Esophagus squamous epithelium (tissue), 5 donors: ENCODE measurements at places on chromosomes 6 and 20.

GRCh38 chr6:155406801-155407200, 48.8 kb downstream of the NOX3 start:
- no peaks in the 10 kb centered on the region for H3K27me3 ChIP-seq
- DNase-seq, result no peak
- H3K36me3 ChIP-seq, result no peaks in the 10 kb centered on the region
- H3K27ac ChIP-seq, result no peak overlapping the region

GRCh38 chr20:2403291-2404052, 22.8 kb downstream of the TGM6 start:
- H3K27me3 ChIP-seq, result no peaks in the 10 kb centered on the region
- H3K4me3 ChIP-seq, result no peak overlapping the region
- no peak overlapping the region for H3K27ac ChIP-seq
- no peak for DNase-seq
- H3K4me1 ChIP-seq, result no peaks in the 10 kb centered on the region
- no peaks in the 10 kb centered on the region for H3K36me3 ChIP-seq

- no peak for DNase-seq
- H3K4me1 ChIP-seq, result no peaks in the 10 kb centered on the region
- H3K27me3 ChIP-seq, result no peaks in the 10 kb centered on the region
- H3K4me3 ChIP-seq, result no peak overlapping the region
- H3K27ac ChIP-seq, result no peak overlapping the region
- H3K36me3 ChIP-seq, result no peaks in the 10 kb centered on the region
Measured at GRCh38 chr6:51813904-51814303, 273.5 kb downstream of the PKHD1 start.

DNA sequence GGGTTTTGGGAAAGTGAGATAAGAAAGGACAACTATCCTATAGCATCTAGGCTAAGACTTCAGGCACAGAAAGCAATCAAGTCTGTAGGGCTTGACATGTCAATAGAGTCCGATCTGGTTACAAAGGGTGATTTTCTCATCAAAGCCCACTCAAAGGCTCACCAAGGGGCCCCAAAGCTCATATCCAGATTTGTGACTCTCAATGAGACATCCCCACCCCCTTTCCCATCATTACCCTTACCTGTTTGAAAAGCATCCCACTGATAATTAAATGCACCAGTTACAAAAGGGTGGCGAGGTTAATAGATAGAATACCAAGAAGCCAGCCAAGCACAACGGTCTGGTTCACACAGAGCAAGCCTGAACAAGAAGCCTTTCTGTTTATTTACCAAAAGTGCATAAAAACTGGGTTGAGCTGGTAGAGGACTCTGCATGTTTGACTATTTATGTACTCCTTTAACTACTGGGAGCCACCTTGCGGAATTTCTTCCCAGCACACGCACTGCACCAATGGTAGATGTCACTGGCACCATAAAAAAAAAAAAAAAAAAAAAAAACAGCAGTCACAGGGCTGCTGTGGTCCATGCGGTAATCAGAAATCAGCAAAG, 6.1 kb downstream of the JAG1 start:
- peak overlapping the region; percentile 99 for H3K27ac ChIP-seq
- peak overlapping the region; percentile 3 for H3K4me3 ChIP-seq
- DNase-seq, result no peak
- peaks cover 92% of the 10 kb centered on the region for H3K4me1 ChIP-seq

GRCh38 chr6:15400572-15401004, 154.7 kb downstream of the JARID2 start:
- DNase-seq, result no peak
- no peaks in the 10 kb centered on the region for H3K36me3 ChIP-seq
- H3K4me1 ChIP-seq, result peaks cover 28% of the 10 kb centered on the region
- H3K27me3 ChIP-seq, result no peaks in the 10 kb centered on the region

- peaks cover 18% of the 10 kb centered on the region for H3K4me1 ChIP-seq
- H3K27ac ChIP-seq, result no peak overlapping the region
- no peak overlapping the region for H3K4me3 ChIP-seq
Measured at GRCh38 chr6:1689141-1689540, 79.4 kb downstream of the FOXC1 start.

GRCh38 chr20:48463916-48464315, 363.9 kb downstream of the PREX1 start:
- no peak overlapping the region for H3K27ac ChIP-seq
- H3K27me3 ChIP-seq, result no peaks in the 10 kb centered on the region
- no peaks in the 10 kb centered on the region for H3K4me1 ChIP-seq
- DNase-seq, result no peak
- H3K4me3 ChIP-seq, result no peak overlapping the region

GRCh38 chr6:64054861-64055260, 419.3 kb downstream of the PHF3 start:
- no peak for DNase-seq
- no peaks in the 10 kb centered on the region for H3K36me3 ChIP-seq
- no peak overlapping the region for H3K27ac ChIP-seq
- H3K27me3 ChIP-seq, result no peaks in the 10 kb centered on the region

- no peak for DNase-seq
- no peak overlapping the region for H3K4me3 ChIP-seq
Measured at GRCh38 chr6:137958811-137959565, 91.9 kb downstream of the TNFAIP3 start.

- no peaks in the 10 kb centered on the region for H3K27me3 ChIP-seq
- H3K4me1 ChIP-seq, result no peaks in the 10 kb centered on the region
- no peak for DNase-seq
- H3K36me3 ChIP-seq, result no peaks in the 10 kb centered on the region
- H3K4me3 ChIP-seq, result no peak overlapping the region
- H3K27ac ChIP-seq, result no peak overlapping the region
Measured at GRCh38 chr6:1871724-1872315, 262.1 kb downstream of the FOXC1 start.

DNA sequence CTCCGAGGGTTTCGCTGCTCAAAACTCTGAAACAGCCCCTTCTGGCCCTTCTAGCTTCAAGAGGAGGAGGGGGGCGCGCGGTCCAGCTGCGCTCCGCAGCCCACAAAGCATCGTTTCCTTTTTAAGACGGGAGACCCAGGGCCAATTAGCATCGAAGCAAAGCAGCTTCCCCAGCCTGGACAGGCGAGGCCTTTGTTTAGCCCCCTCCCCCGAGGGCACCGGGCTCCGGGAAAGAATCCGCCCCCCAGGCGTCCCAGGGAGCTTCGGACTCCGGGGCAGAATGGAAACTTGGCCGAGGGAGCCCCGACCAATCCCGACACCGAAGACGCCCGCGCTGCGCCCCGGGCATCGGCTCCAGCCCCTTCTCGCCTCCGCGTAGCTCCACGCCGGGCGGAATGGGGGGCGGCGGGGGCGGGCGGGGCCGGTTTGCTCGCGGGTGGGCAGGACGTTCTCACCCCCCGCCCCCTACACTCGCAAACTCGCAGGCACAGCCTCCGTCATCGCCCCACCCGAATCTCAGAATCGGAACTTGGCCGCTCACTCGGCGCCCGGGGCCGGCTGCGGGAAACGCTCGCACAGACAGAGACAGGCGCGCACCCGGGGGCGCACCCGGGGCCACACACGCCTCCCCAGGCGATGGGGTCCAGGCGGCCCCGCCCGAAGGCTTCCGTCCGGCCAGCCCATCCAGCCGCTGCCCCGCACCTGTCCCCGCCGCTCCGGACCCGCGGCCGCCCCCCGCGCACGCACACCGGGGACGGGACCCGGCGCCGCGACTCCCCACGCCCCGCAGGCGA, 628 bp downstream of the NKAIN4 start:
- H3K36me3 ChIP-seq, result no peaks in the 10 kb centered on the region
- H3K4me1 ChIP-seq, result peaks cover 37% of the 10 kb centered on the region
- H3K4me3 ChIP-seq, result peak overlapping the region; percentile 12

GRCh38 chr6:55705451-55706440, 126.8 kb upstream of the HMGCLL1 start:
- H3K27me3 ChIP-seq, result no peaks in the 10 kb centered on the region
- H3K4me1 ChIP-seq, result no peaks in the 10 kb centered on the region
- no peak overlapping the region for H3K27ac ChIP-seq
- H3K36me3 ChIP-seq, result no peaks in the 10 kb centered on the region
- no peak overlapping the region for H3K4me3 ChIP-seq

DNA sequence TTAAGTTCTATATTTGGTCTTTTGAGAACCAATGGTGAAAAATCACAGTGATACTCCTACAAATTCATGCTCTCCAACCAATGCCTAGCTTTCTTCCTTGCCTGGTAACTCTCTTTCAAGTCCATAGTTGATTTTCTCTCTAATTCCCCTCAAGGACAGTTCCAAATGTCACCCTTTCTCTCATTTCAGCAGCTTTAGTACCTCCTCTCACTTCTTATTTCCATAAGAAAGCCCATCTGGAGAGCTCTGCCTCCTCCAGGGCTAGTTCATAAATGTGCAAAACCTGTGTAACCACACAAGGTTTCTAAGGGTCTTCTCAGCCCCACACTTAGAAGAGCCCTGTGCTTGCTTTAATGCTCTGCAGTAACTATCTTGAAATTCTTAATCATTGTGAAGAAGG, 155.4 kb upstream of the PLCB4 start:
- no peak for DNase-seq
- no peaks in the 10 kb centered on the region for H3K27me3 ChIP-seq
- H3K27ac ChIP-seq, result no peak overlapping the region
- H3K36me3 ChIP-seq, result no peaks in the 10 kb centered on the region
- no peaks in the 10 kb centered on the region for H3K4me1 ChIP-seq

DNA sequence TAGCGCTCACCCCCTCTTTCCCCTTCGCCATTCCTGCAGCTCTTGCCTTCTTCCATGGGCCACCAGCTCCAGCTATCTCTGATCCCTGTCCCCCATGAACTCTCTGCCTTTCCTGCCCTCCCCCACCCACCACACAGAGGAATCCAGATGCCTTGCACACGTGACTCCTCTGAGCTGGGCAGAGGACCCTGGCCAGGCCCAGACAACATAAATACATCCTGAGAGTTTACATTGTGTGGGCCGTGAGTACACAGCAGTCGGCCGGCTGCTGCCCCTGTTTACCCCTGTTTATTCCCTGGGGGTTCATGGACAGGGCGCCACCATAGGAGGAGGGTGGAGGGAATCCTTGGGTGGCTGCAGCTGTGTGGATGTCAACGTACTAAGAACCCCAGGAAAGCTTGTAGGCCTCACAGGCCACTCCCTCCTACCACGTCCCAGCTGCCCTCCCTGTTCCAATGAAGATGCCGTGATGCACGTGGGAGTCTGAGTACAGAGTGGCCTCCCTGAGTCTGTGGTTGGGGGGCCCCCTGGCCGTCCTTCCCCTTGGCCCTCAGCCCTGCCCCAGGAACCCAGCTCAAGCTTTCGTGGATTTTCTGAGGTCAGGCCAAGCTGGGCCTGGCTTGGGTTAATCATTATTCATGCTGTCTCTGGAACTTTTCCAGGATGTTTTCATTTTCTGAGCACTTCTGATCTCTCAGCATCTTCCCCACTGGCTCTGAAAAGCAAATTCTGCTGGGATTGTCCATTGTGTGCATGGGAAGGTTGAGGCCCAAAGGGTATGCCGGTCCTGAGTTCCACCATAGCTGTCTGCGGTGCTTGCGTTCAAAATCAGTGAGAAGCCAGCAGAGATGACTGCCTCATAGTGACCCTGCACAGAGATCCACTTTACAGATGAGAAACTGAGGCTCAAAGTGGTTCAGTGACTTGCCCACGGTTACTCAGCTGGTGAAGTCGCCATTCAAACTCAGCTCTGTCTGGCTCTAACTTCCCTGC, 136.3 kb downstream of the MRPL14 start:
- no peaks in the 10 kb centered on the region for H3K4me1 ChIP-seq
- H3K36me3 ChIP-seq, result no peaks in the 10 kb centered on the region
- no peaks in the 10 kb centered on the region for H3K27me3 ChIP-seq
- no peak for DNase-seq
- no peak overlapping the region for H3K27ac ChIP-seq

- H3K27ac ChIP-seq, result no peak overlapping the region
- no peaks in the 10 kb centered on the region for H3K4me1 ChIP-seq
- no peaks in the 10 kb centered on the region for H3K36me3 ChIP-seq
- DNase-seq, result no peak
Measured at GRCh38 chr6:28239636-28240035, 12.4 kb downstream of the ZKSCAN4 start.

DNA sequence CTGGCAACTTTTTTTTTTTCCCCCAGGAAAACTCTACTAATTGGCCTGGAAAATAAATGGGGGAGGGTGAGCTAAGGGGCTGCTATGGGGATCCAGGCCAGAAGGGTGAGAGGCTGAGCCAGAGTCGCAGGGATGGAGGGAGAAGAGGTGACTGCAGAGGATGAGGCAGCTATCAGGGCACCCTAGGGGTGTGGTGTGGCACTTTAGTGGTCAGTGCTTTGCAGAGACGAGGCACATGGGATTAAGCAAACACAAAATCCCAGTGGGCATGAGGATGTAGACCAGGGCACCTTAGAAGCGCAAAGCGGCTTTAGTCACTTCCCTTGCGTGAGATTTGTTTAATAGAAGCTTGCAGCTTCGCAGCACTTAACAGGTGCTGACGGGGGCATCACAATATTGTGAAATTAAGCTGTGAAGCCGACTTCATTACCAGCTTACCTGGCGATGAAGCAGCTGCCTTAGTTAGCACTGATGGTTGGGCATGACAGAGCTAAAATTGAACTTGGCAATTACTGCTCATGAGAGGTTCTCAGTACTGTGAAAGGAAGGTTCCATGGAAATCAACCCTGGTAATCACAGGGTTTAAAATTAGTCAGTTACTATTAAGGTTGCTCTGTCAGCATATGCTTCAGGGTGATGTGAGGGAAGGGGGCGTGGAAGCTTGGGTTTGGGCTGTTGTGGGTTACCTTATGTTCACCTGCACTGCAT, 26.0 kb downstream of the TOX2 start:
- H3K27me3 ChIP-seq, result peaks cover 29% of the 10 kb centered on the region
- DNase-seq, result no peak
- peak overlapping the region; percentile 76 for H3K27ac ChIP-seq
- H3K4me3 ChIP-seq, result no peak overlapping the region
- H3K4me1 ChIP-seq, result peaks cover 75% of the 10 kb centered on the region

DNA sequence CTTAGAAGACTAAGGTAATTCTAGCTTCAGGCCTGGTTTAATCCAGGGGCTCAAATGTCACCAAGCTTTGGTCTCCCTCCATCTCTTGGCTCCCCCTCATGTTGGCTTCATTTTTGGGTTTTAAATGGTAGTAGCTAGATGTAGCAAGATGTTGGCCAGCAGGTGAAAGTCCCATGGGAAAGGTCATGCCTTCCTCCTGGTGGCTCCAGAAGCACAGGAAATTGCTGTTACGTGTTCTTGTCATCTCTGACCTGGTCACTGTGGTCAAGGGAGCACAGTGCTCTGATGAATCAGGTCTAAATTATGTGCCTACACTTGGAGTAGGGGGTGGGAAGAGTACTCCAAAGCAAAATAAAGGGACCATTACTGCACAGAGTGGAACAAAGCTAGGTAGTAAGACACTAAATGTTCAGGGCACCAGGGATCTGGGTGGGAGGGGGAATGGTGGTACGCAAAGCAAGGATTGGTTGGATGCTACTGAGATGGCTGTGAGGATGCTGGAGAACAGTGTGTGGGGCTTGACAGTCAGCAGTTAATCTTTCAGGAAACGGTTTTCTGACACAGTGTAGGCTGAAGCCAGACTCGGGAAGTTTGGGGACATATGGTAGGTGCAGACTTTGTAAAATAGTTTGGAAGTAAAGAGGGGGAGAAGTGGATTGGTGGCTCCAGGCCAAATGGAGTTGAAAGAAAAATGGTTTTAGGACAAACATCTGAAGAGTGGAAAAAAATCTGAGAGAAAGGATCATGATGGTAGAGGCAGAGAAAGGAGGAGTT, 30.1 kb downstream of the CDS2 start:
- DNase-seq, result no peak
- no peaks in the 10 kb centered on the region for H3K4me1 ChIP-seq
- no peak overlapping the region for H3K4me3 ChIP-seq

- no peaks in the 10 kb centered on the region for H3K27me3 ChIP-seq
- peaks cover 9% of the 10 kb centered on the region for H3K36me3 ChIP-seq
- no peak overlapping the region for H3K4me3 ChIP-seq
- H3K4me1 ChIP-seq, result peaks cover 3% of the 10 kb centered on the region
- no peak overlapping the region for H3K27ac ChIP-seq
Measured at GRCh38 chr20:3041854-3042409, 1.5 kb upstream of the GNRH2 start.
